Endothelial cell of umbilical vein (primary cell): ENCODE measurements at places on chromosomes 5 and 9.
A peak's percentile ranks its signal among the peaks of the same experiment; 100 is the strongest.

DNA sequence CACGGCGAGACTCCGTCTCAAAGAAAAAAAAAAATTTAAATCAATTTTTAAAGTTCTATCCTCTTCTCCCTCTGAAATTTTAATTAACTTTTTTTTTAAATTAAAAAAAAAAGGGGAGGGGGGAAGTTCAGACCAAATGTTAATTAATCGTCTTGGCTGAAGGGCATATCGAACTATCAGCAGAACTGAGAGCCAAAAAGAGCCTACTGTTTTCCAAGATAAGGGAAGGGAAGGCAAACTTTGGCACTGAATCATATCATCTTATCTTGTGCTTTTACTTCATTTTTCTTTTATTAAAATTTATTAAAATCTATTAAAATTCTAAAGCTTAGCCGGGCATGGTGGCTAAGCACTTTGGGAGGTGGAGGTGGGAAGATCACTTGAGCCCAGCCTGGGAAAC, 45.9 kb upstream of the MTMR12 start:
- no peaks in the 10 kb centered on the region for H3K4me1 ChIP-seq
- H3K27me3 ChIP-seq: no peaks in the 10 kb centered on the region
- no peak overlapping the region for H3K27ac ChIP-seq
- no peak for DNase-seq
- no peak overlapping the region for H3K4me3 ChIP-seq
- H3K36me3 ChIP-seq: peaks cover 25% of the 10 kb centered on the region

- H3K4me1 ChIP-seq: no peaks in the 10 kb centered on the region
- H3K4me3 ChIP-seq: no peak overlapping the region
These were observed 793.1 kb downstream of the DTWD2 start for GRCh38 chr5:118195211-118195610.

DNA sequence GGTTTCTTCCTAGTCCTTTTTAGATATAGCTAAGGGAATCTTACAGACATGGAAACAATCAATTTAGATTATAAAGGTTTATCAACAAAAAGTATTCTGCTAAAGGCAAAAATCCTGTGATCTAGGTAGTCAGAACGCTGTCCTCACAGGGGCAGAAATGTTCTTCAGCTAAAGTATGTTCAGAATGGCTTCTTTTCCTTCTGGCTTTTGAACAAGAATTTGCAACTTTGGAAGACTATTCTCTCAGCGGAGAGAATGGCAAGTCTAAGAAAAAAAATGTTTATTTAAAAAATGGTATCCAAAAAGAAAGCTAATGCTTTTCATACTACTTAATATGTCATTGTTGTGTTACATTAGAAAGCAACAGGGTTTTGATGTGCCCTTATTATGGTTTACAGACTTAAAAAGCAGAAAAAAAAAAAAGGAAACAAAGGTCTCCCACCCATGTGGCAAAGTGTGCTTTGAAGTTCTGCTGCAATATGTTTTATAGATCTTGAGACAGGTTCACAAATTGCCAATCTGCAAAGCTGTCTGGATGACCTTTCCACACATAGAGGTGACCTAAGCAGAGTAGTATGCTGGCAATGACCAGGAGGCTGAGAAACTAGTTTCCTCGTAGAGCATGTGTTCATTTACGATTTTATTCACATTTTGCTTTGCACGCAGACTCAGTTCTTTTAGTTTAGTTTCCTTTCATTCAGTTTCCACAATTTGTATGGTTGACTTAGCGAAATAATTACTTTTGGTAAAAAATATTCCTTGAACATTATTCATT, 45.1 kb upstream of the PJA2 start:
- H3K4me1 ChIP-seq: peaks cover 21% of the 10 kb centered on the region
- no peaks in the 10 kb centered on the region for H3K27me3 ChIP-seq
- no peak overlapping the region for H3K4me3 ChIP-seq
- H3K27ac ChIP-seq: peak overlapping the region; percentile 76
- peak; percentile 59 for DNase-seq

DNA sequence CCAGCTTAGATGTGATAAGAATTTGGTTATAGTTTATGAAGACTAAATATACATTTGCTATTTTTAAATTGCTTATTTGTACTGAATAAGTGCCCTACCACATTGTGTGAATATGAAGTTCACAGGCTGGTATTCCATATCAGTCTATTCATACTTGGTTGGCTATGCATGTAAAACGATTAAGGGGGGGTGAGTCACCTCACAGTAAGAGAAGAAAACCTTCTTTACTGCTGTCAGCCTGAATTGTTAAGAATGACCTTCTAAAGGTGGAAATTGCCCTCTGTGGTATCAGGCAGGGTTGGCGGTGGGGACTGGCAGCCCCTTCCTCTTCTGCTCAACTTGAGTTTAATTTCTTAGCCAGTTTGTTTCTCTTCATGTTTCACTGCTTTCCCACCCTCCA, 127.0 kb upstream of the RPS23 start:
- H3K36me3 ChIP-seq: no peaks in the 10 kb centered on the region
- no peak overlapping the region for H3K4me3 ChIP-seq
- H3K27ac ChIP-seq: peak overlapping the region; percentile 99

DNA sequence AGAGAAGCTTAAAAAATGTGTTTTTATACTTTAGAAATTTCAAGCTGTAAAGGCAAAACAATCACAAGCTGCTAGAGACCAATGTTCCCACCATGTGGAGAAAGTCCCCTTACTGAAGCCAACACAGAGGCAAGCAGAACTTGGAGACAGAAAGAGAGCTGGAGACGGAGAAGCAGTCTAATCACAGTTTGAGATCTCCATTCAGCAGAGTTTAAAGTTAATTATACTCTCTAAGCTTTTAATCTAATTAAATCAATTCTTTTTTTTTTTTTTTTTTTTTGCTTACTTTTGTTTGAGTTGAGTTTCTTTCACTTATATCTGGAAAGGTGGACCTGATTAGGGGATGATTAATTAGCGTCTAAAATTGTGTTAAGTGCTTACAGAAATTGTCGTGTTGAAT, 1534.3 kb downstream of the MAT2B start:
- no peaks in the 10 kb centered on the region for H3K4me1 ChIP-seq
- H3K4me3 ChIP-seq: no peak overlapping the region
- H3K27me3 ChIP-seq: no peaks in the 10 kb centered on the region
- DNase-seq: no peak

DNA sequence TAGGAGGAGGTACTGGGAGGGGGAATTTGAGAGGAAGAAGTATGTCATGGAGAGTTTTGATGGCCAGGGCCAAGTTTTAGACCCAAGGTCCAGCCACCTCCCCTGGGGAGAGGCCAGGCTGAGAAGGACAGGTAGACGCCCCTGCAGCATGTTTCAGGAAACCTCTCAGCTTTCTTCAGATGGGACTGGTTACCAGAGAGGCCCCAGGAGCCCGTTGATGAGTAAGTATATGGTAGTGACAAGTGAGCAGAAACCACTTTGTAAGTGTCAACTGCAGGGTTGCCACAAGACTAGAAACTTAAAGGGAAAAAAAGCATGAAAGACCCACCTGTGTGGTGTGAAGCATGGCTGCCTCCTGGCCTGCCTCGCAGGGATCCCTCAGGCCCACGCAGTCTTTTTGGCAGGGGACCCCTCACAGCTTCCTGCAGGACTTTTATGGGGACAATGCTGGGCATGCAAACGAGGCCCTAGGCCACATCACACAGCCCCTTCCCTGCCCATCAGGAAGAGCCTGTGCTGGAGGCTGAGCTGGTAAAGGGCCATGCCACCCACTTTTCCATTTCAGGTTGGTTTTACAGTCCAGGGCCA, 255.9 kb downstream of the FSTL4 start:
- no peak overlapping the region for H3K4me3 ChIP-seq
- peaks cover 17% of the 10 kb centered on the region for H3K27me3 ChIP-seq
- DNase-seq: no peak
- H3K27ac ChIP-seq: no peak overlapping the region
- H3K36me3 ChIP-seq: no peaks in the 10 kb centered on the region

DNA sequence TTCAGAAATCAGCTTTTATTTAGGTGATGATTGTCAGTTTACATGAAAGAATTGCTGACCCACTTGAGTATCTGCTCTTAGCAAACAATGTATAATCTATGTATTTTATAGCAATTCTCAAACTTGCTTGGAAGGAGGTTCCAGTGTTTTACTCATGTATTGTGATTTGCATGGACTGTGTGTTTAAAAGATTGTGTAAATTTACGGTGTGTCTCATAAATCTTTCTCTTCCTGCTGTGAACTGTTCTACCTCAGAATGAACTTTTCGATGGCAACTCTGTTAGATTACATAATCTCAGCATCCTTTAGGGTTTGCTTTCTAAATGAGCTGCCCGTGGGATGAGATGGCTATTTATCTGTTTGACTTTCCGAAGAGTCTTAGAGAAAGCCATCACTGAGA, 122.5 kb downstream of the MEF2C start:
- no peak for DNase-seq
- no peaks in the 10 kb centered on the region for H3K4me1 ChIP-seq
- no peak overlapping the region for H3K4me3 ChIP-seq
- no peak overlapping the region for H3K27ac ChIP-seq

GRCh38 chr5:87268970-87269377, 1.3 kb downstream of the RASA1 start:
- H3K4me3 ChIP-seq: peak overlapping the region; percentile 89
- no peaks in the 10 kb centered on the region for H3K27me3 ChIP-seq
- H3K36me3 ChIP-seq: no peaks in the 10 kb centered on the region
- peak; percentile 13 for DNase-seq
- H3K4me1 ChIP-seq: peaks cover 13% of the 10 kb centered on the region

- H3K4me3 ChIP-seq: no peak overlapping the region
- no peaks in the 10 kb centered on the region for H3K36me3 ChIP-seq
- H3K27me3 ChIP-seq: no peaks in the 10 kb centered on the region
- peak overlapping the region; percentile 68 for H3K27ac ChIP-seq
- DNase-seq: peak; percentile 61
- peaks cover 36% of the 10 kb centered on the region for H3K4me1 ChIP-seq
These were observed 173.0 kb downstream of the PCSK1 start for GRCh38 chr5:96260009-96260408.

DNA sequence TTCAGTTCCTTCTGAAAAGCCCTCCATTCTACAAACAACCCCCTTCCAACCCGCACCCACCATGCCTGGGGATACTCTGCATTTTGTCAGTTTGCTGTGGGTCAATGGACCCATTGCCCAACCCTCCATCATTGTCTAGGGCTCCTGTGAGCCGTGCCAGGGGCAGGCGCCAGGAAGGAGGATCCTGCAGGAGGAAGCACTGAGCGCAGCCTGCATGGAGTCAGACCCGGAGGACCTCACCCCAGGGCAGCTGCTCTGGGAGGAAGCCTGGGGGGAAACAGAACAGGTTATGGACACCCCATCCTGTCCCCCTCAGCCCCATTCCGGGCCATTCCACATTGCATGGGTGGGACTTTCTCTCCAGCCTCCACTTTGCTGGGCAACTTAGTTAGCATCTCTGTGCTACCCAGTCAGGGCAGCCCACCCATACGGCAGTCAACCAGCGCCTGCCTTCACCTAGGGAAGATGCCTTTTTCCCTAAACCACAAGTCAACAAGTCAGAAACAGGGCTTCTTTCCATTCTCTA, 48.6 kb upstream of the VDAC1 start:
- no peaks in the 10 kb centered on the region for H3K36me3 ChIP-seq
- no peaks in the 10 kb centered on the region for H3K27me3 ChIP-seq
- no peak for DNase-seq
- no peaks in the 10 kb centered on the region for H3K4me1 ChIP-seq
- H3K27ac ChIP-seq: no peak overlapping the region

- H3K4me1 ChIP-seq: no peaks in the 10 kb centered on the region
- no peak overlapping the region for H3K4me3 ChIP-seq
- H3K36me3 ChIP-seq: peaks cover 25% of the 10 kb centered on the region
- no peak overlapping the region for H3K27ac ChIP-seq
These were observed 33.7 kb downstream of the DDX46 start for GRCh38 chr5:134792286-134792685.

GRCh38 chr5:148583421-148583965, 70.8 kb downstream of the HTR4 start:
- no peak for DNase-seq
- H3K4me3 ChIP-seq: no peak overlapping the region
- H3K27ac ChIP-seq: no peak overlapping the region
- H3K36me3 ChIP-seq: no peaks in the 10 kb centered on the region
- H3K4me1 ChIP-seq: no peaks in the 10 kb centered on the region

DNA sequence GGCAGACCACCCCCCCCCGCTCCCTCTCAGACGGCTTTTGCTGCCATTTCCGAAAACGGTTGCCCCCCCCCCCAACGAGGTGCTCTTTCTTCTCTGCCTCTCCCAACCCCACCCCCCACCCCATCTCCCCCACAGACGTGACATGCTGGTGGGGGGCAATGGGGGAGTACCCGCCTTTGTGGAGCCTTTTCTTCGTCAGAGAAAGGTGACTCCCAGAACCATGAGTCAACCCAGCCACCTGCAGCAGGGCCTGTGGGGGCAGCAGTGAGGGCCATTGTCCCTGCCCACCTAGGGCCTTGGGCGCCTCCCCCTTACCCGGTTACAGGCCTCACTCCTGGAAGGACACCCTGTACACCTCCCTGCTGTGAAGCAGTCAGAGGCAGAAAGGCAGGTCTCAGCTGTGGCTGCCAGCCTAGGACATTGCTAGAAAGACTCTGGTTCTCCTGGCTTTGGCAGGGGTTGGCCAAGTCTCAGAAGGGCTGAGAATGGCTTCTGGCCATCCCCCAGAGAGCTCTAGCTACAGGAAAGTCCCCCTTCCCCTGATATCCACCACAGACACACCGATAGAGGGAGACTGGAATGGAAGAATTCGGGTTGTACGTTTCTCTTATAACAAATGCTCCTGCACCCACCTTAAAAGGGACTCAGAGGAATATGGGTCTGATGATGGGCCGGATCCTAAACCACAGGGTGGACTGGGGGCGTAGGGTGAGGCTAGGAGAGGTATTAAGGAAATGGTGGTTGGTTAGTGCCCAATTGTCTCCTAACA, 2.2 kb downstream of the DNAJB5 start:
- H3K36me3 ChIP-seq: peaks cover 3% of the 10 kb centered on the region
- no peaks in the 10 kb centered on the region for H3K27me3 ChIP-seq
- no peak for DNase-seq

DNA sequence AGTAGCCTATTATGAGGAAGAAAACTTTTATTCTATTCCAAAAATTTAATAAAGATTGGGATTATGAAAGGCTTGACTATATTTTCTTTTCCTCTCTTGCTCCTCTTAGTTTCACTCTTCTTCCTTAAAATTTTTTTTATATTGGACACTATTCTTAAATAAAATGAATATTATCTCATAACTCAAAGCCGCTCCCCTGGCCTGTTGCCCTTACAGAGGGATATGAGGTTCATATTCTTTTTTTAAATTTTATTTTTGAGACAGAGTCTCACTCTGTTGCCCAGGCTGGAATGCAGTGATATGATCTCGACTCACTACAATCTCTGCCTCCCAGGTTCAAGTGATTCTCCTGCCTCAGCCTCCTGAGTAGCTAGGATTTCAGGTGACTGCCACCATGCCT, 106.8 kb upstream of the MPDZ start:
- no peaks in the 10 kb centered on the region for H3K36me3 ChIP-seq
- H3K4me3 ChIP-seq: no peak overlapping the region
- DNase-seq: no peak
- H3K27ac ChIP-seq: no peak overlapping the region
- H3K27me3 ChIP-seq: no peaks in the 10 kb centered on the region
- peaks cover 8% of the 10 kb centered on the region for H3K4me1 ChIP-seq
